ENCODE measurements at places on chromosomes 5 and 9.
A peak's percentile ranks its signal among the peaks of the same experiment; 100 is the strongest.

DNA sequence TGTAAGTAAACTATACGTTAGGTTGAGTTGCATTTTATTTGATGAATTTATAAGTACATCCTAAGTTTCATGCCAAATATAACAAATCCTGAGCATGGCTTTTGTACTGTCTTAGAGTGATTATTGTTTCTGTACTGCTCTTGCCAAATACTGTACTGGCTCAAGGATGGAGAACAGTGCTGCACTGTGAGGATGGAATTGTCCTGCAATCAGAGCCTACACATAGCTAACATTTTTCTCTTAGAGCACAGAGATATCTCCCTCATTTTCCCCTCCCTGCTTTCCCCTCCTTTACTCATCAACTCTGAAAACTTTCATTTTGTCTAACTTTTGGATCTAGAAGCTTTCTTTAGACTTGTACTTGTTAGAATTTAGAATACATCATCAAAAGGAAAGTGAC is 28.3 kb downstream of the LRRC70 start:
- no peak for DNase-seq

- no peak for DNase-seq
Observed at GRCh38 chr5:100749771-100750284, 153.3 kb downstream of the ST8SIA4 start.

- no peak for DNase-seq
Observed at GRCh38 chr5:102638912-102639652, 116.0 kb upstream of the PAM start.

DNA sequence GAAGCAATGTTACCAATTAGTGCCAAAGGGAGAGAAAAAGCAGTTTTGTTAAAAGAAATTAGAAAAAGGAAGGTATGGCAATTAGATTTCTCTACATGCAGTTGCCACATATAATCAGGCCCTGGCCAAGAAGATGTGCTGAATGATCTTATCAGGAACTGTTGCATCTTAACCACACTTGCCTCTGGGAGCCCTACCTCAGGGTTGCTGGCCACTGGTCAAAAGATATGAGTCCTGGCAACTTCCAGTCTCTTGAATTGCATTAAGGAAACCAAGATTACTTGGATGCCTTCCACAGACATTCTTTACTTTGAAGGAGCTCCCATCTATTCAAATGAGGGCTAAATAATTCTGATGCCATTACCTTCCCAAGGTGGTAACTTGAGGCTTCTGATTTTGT is 60.4 kb downstream of the TNC start:
- DNase-seq, result no peak

DNA sequence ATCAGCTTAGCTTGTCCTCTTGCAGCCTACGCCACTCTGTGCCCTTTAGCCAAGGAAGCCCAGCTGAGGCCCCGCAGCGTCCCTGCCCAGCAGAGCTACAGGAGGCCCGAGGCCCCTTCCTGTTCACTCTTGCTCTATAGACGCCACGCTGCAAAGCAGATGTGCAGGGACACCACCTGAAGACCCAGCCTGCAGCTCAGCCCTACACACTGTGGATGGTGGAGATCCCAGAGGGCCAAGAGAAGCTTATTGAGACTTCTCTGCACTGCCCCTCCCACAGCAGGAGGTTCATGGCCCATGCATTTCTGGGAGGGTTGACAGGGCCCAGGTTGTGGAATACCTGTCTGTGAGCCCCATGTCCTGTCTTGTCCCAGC is 33.6 kb downstream of the IRF1 start:
- DNase-seq, result no peak

DNA sequence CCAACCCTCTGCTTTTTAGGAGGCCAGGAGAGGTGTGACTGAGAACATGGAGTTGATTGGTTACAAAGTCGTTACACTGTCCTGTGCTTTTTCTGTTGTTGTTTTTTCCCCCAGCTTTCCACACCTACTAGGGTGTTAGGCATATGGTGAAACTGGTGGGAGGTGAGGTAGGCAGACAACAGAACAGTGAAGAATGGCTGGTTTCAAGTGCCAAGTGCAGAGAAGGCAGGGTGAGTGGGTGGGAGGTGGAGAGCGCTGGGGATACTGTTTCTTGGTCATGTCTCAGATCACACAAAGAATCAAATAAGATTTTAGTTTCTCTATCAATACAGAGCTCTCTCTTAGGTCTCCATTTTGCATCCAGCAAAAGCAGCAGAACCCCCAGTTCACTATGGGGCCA is 2.2 kb upstream of the SPTAN1 start:
- peak; percentile 56 for DNase-seq

DNA sequence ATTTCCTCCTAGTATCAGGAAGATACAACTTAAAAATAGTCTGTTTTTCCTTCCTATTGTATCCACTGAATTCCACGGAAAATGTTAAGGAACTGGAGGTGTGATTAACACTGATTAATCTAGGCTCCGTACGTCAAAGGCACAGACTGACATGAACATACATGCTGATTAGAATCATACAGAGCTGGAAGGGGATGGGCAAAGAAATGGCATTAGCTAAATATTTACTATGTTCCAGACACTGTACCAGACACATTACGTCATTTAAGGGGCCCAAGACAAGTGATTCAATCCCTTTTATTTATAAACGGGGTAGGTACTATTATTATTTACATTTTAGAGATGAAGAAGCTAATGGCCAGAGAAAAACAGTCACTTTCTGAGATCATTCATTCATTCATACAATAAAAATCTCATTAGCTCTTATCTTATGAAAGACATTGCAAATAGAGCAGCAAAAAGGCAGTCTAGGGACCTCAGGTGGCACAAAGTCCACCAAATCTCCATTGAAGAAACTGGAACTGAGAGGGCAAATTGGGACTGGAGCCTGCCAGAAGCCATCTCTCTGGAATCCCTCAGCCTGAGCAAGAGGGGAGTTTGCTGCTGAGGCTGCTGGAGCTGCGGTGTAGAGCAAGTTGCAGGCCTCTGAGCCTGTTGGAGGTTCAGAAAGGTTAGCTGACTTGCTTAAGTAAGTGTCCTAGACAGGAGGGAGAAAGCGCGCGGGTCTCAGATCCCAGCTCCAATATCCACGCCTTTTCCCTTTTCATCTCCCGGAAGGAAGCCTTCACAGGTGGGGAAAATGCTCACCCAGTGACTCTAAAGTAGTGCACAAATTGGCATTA is 1.6 kb upstream of the TGFBR1 start:
- DNase-seq, result no peak

DNA sequence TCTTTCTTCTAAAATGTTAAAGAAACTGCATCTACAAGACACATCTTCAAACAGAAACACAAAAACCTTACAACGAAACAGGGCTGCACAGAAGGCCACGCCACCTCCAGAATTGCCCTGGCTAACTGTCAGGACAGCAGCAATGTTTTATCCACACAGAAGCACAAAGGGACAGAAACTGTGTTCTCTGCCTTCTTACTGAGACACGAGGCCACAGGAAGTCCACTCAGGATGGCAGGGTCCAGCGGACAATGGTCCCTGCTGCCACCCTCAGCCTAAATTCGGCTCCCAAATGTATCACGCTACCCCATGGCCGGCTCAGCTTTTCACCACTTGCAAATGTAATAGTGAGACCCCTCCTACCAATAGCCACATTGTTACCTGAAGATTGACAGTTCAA is 159.8 kb upstream of the PHYKPL start:
- no peak for DNase-seq

DNA sequence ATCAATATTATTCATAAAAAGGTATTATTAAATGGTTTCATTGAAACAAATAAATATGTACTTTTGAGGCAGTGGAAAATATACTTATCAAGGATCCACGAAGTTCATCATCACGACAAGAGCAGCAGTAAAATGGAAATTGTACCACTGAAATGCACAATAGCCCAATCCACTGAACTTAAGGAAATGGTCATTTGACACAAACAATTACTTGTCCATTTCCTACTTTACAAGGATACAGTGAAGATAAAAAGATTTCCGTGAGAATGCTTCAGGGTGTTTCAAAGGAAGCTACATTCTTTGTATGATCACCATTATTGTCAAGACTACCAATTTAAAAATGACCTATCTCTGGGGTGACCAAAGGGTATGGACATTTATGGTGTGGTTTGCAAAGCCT is 210.3 kb downstream of the SYK start:
- DNase-seq, result no peak

GRCh38 chr5:166980666-166981065 is 1310.8 kb upstream of the WWC1 start:
- no peak for DNase-seq

GRCh38 chr9:111566234-111566633 is 33.2 kb downstream of the PTGR1 start:
- no peak for DNase-seq

GRCh38 chr5:145920542-145921210 is 15.7 kb upstream of the SH3RF2 start:
- no peak for DNase-seq

GRCh38 chr5:25094219-25094618 is 449.4 kb upstream of the CDH10 start:
- DNase-seq, result no peak

DNA sequence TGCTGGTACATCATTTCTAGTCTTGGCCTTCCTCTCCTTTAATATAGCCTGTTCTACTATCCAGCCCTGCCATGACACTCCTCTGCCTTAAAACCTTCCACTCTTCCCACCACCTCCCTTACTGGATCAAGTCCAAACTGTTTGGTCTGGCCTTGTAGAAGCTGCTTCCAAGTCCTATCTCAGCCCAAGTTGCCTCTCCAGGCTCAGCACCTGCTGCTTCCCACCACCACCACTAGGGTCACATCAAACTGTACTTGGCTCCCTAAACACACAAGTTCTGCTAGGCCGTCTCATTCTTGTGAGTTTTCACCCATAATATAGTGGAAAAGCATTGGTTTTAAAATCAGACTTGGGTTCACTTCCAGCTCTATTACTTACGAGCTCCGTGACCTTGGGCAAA is 1.4 kb downstream of the NDUFA8 start:
- peak; percentile 34 for DNase-seq

GRCh38 chr9:113636165-113636564 is 172.6 kb downstream of the RGS3 start:
- no peak for DNase-seq

- DNase-seq, result no peak
Observed at GRCh38 chr9:20499013-20499412, 123.3 kb downstream of the MLLT3 start.

GRCh38 chr9:124291801-124292396 is 34.1 kb downstream of the NEK6 start:
- peak; percentile 78 for DNase-seq

- no peak for DNase-seq
Observed at GRCh38 chr5:6302684-6303083, 75.7 kb downstream of the MED10 start.

- no peak for DNase-seq
Observed at GRCh38 chr5:98755406-98755805, 18.1 kb upstream of the RGMB start.

DNA sequence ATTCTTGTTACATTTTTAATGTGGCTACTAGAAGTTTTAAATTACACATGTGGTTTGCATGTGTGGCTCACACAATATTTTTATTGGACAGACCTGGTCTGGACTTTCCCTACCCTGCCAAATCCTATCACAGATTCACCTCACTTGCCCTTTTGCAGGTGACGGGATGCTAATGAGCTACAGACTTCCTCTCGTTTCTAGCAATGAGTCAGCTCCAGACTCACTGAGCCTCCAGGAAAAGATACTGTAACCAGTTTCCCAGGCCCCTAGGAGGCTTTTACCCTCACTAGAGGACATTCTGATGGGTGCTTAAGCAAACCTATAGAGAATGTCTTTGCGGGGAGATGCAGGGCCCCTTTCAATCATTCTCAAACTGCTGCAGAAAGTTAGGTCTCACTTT is 135.4 kb downstream of the WDR41 start:
- peak; percentile 39 for DNase-seq

- no peak for DNase-seq
Observed at GRCh38 chr5:89265511-89266179, 382.7 kb upstream of the MEF2C start.

DNA sequence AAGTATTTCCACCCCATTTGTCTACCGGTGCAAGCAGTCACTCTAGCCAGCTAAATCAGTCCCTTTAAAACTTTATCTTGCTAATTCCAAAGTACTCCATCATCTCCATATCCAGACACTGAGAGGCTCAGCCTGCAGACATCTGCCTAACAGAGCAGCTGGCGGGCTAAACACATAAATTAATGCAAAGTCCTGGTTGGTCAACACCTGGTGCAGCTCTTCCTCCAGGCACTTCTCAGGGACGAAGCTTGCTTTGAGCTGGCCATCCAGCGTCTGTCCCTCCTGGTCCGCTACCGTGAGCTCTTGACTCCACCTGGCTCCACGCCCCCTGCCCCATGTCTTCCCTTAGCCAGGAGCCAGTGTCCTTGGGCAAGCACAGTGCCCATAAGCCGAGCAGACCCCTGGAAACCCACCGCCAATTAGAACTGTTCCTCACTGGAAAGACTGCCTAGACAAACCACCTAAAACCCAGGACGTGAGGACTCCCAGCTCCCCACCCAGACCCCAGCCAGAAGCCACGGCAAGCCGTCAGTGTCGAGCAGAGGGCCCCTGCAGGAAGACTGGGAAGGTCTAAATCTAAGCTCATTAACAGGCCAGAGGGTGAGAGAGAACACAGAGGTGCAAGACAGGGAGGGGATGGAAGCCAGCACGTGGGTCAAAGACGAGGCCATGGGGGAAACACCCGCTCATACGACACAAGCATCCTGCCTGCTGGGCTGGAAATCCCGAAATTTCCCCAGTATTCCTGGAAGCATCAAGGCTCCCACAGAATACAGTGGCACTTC is 120.0 kb downstream of the COL23A1 start:
- DNase-seq, result no peak

GRCh38 chr5:30808996-30809395 is 384.5 kb upstream of the CDH6 start:
- no peak for DNase-seq

DNA sequence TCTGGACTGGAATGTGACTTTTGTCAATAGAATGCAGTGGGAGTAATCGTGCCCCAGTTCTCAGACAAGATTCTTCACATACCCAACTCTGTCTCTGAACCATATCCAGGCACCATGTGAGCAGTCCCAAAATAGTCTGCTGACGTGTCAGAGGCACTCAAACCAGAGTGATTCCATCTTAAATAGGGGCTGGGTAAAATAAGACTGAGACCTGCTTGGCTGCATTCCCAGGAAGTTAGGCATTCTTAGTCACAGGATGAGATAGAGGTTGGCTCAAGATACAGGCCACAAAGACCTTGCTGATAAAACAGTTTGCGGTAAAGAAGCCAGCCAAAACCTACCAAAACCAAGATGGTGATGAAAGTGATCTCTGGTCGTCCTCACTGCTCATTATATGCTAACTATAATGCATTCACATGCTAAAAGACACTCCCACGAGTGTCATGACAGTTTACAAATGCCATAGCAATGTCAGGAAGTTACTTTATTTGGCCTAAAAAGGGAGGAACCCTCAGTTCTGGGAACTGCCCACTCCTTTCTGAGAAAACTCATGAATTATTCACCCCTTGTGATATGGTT is 16.9 kb upstream of the PLCXD3 start:
- DNase-seq, result no peak

DNA sequence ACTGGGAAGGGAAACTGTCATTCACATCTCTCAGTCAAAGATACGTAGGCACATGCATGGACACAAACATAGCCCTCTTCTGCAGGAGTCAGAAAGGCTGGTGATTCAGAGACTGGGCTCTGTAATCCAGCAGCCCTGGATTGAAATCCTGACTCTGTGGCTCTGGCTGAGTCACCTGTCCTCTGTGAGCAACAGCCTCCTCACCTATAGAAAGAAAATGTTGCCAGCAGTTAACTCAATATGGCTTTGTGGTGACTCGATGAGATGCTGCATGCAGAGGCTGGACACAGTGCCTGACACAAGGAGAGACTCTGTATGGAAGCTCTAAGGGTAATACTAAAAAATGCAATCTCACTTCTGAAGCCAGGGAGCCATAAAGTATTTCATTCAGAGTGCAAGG is 23.9 kb upstream of the CDKN2AIPNL start:
- DNase-seq, result peak; percentile 39

Measured in stimulated activated CD8-positive, alpha-beta memory T cell treated with anti-CD3 and anti-CD28 coated beads, Interleukin-4, amount 100 ng/mL, for 48 hours (primary cell).